ENCODE measurements at places on chromosomes 2 and 18.

- no peak for DNase-seq
Observed at GRCh38 chr2:177689623-177690022, 297.1 kb downstream of the AGPS start.

- no peak for DNase-seq
Observed at GRCh38 chr2:109356324-109357035, 227.5 kb downstream of the SH3RF3 start.

- no peak for DNase-seq
Observed at GRCh38 chr2:204074456-204074855, 137.9 kb downstream of the ICOS start.

DNA sequence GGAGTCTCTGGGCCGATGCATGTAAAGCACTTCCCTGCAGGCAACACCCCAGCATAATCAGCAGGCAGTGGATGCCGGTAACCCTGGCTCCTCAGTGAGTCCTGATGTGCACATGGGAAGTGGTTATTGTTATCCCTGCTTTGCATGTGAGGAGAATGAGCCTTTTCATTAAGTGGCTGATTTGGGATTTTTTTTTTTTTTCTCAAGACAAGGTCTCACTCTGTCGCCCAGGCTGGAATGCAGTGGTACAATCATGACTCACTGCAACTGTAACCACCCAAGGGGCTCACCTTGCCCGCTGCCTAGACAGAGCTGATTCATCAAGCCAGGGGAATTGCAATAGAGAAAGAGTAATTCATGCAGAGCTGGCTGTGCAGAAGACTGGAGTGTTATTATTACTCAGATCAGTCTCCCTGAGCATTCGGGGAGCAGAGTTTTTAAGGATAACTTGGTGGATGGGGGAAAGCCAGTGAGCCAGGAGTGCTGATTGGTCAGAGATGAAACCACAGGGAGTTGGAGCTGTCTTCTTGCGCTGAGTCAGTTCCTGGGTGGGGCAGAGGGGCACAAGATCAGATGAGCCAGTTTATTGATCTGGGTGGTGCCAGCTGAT, 95.4 kb downstream of the SOCS6 start:
- DNase-seq, result no peak

GRCh38 chr2:129726216-129726615, 253.2 kb upstream of the RAB6C start:
- DNase-seq, result no peak

DNA sequence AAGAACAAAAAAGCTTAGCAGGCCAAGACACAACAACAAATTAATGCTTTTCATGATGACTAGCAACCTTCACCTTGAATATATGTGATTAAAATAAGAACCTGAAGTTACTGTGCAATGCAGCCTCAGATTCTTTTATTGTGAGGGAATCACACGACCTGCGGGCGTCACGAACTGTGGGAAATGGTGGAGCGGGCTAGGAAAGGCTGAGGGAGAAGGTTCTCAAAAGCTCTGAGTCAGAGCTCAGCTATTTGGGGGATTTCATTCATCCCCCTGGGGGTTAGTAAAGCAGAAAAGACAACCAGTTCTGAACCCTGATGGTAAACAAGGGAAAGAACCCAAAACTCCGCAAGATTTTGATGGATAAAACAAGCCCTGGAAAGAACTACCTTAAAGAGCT, 89.3 kb upstream of the NCKAP5 start:
- no peak for DNase-seq

GRCh38 chr2:144165599-144166250, 354.2 kb downstream of the ZEB2 start:
- no peak for DNase-seq

DNA sequence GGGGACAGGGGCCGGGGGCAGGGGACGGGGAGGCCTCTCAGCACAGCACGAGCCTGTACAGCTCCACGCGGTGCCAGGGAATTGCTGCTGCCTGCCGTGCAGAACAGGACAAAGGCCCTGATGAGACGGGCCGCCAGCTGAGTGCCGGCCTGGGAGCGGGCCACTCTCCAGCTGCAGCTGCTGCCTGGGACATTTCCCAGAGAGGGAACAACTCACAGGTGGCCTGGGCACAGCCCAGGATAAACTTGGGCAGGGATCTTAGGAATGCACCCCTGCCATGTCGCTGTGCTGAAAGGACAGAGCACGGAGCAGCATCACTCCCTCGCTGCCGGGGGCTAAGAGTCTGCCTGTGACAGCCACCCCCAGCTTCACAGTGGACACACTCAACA, 38.8 kb downstream of the CENPO start:
- no peak for DNase-seq

- no peak for DNase-seq
Observed at GRCh38 chr2:27710640-27711430, 47.1 kb downstream of the SLC4A1AP start.

DNA sequence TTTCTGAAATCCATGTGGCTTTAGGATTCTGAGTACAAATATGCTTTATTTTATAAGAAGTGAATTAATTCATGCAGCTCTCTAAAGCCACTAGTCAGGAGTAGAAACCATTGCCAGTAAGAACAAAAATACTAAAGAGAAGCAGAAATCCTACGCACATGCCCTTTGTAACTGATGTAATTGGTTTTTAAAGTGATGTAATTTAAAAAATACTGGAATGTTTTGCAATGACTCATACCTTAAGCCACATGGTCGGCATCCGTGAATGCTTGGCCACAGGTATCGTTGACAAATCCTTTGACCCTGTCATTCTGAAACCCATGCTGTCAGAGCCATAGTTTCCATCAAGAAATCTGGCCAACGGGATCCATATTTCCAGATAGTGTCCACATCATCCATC, 213.3 kb downstream of the ACKR3 start:
- DNase-seq, result no peak

DNA sequence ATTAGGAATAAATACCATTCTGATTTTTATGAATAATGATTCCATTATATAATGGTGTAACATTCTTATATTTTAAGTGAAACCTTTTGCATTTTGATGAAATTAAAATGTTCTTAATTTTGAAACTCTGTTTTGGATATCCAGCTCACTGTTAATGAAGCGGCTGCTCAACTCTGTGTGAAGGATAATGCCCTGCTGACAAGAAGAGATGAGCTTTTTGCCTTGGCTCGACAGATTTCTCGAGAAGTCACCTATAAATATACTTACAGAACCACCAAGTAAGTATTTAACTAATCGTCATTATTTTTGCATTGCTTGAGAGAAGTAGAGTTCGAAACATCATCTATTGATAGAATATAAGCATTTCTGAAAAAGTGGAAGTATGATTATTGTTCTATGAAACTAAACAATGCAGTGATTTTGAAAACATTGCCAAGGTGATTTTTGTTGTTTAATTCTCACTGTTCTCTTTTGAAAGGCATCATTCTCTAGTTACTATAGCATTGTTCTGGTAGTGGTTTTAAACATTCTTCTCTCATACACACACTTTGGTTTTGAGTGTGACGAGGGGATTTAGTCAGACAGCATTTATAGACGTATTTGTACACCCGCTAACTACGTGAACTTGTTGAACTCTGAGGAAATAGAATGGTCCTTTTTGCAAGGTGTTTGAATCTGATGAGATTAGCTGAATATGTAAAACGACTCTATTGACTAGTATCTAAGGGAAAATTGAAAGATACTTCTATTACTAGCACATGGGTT, 21.5 kb downstream of the NAB1 start:
- DNase-seq, result no peak

- DNase-seq, result no peak
Observed at GRCh38 chr18:4640349-4641012, 185.4 kb upstream of the DLGAP1 start.

- no peak for DNase-seq
Observed at GRCh38 chr2:108316461-108317258, 28.0 kb downstream of the SULT1C2 start.

- no peak for DNase-seq
Observed at GRCh38 chr2:223314811-223315210, 262.8 kb downstream of the KCNE4 start.

DNA sequence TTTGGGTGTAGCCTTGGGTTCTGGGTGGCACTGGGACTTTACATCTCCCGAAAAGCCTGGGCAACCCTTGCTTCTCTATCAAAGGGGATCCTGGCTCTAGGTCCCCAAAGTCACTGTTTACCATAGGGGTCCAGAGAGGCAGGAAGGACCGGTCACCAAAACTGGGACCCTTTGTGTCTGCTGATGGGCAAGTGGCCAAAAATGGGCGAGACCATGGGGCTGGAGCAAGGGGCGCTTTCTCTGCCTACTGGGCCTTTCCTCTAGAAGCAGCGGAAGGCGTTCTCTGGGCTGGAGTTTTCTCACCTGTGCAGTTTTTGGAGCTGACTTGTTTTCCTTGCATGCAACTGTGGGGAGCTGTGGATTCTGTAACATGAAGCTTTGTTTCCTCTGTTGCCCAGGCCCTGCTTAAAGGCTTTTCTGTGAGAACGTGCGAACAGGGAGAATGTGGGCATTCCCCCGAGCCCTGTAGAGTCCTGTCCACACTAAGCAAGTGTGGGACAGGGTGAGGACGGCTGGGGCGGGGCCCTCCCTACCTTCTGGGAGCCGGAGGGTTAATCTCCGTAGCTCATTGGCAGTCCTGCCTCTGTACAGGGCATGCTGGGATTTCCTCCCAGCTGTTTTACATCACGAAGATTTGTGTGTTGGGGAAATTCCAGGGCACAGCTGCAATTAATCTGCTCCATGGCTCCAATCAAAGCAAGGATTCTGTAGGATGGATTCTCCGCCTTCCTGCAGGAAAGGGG, 50.2 kb downstream of the TGOLN2 start:
- no peak for DNase-seq

GRCh38 chr2:28321426-28321825, 71.2 kb upstream of the FOSL2 start:
- DNase-seq, result no peak

DNA sequence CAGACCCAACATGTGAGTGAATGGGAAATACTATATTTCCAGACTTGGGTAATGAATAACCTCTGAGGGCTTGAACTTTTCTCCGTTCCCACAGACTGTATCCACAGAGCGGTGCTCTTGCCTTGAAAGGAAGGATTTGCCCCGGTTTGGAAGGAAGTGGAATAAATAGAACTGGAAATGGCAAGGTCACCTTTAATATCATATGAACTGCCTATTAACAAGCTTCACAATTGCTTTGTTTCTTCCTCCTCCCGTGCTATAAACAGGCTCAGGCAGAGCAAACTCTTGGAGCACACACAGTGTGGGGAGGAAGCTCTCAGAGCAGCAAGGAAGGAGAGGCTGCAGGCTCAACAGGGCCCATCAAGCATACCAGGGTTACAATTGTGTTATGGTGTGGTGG, 28.5 kb upstream of the DARS1 start:
- DNase-seq, result no peak

DNA sequence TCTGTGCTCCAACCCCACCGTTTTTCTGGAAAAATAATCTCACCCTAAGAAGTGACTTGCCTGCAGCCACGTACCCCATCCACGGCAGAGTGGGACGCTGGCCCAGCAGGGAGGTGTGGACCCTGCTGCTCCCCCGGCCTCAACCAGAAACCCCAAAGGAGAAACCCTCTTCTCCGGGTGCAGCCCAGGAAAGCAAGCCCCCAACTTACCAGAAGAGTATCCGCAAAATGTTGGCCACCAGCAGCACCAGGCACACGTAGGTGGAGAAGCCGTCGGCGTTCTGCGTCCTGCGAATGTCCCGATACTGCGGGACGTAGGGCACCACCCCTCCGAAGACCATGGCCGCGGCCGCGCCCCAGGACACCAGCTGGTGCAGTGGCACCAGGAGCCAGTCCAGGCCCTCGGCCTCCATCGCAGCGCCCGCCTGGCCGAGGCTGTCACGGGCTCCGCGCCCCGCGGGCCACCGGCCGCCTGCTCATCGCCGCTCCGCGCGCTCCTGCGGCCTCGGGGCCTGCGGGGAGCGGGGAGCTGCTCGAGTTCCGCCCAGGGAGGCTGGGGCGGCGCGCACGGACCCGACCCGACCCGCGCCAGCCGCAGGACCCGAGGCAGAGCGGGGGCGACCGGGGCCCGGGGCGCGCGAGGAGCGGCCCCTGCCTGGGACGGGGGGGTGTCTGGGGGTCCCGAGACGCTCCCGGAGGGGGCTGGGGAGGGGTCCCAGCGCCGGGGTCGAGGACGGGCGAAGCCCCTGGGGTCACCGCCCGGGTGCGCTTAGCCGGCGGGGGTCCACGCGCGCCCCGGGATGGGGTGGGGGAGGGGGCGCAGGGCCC, 725 bp downstream of the SLC66A2 start:
- DNase-seq, result no peak

GRCh38 chr2:240987588-240987987, 10.8 kb upstream of the SNED1 start:
- no peak for DNase-seq

GRCh38 chr2:43233218-43234212, 7.1 kb upstream of the ZFP36L2 start:
- DNase-seq, result no peak

DNA sequence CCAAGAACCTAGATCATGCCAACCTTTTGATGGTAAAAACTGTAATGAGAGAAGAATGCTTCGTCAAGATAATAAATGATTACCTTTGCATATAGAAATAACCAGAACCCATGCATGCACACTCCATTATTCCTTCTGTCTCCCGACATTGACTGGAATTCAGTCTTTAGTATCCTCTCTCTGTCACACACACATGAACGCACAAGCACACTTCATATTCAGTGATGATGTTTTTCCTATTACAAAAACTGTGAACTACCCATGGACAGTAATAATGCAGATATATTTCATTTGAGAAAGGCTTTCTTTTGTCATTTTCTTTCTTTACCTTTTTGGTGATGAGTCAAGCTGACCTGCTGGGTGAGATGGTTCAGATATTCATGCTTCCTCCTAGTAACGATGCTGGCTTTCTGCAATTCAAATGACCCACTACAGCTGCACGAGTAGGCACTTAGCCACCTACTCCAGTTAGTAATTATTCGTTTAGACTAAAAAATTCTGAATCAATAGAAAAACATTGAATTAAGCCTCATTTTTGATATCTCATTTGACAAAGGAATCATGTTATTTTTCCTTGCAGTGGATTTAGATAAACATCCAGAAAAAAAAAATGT, 382.2 kb downstream of the TGIF1 start:
- no peak for DNase-seq

- no peak for DNase-seq
Observed at GRCh38 chr2:148726228-148726627, 81.7 kb downstream of the EPC2 start.

DNA sequence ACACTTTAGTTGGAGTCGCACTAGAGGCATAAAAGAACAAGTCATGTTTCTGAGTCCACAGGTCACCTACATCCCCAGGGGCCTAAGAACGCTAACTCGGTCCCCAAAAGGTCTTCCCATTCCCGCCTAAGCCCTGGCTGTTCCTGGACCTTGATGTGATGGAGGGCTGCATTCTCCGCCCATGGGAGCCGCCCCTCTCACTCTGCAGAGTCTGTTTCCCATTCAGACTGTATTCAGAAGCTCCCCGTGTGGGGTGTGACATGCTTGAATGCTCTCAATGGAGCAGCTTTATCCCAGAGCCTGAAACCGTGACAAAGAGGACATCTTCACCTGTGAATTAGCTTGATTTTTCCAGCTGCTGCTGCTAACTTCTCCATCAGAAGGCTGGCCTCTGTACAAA, 319.0 kb upstream of the KLHL29 start:
- DNase-seq, result no peak

GRCh38 chr2:240575101-240575965, 7.0 kb downstream of the RNPEPL1 start:
- DNase-seq, result no peak

Measured in activated T-helper 9 cell treated with anti-CD3 and anti-CD28 coated beads, Interleukin-2, amount 50 U/mL, for 16 hours (primary cell).